ENCODE measurements at places on chromosomes 5 and 9.

GRCh38 chr5:169344629-169345028 lies 43.7 kb upstream of the SLIT3 start:
- DNase-seq, result no peak

GRCh38 chr5:15938186-15938585 lies 241.4 kb downstream of the MARCHF11 start:
- no peak for DNase-seq

DNA sequence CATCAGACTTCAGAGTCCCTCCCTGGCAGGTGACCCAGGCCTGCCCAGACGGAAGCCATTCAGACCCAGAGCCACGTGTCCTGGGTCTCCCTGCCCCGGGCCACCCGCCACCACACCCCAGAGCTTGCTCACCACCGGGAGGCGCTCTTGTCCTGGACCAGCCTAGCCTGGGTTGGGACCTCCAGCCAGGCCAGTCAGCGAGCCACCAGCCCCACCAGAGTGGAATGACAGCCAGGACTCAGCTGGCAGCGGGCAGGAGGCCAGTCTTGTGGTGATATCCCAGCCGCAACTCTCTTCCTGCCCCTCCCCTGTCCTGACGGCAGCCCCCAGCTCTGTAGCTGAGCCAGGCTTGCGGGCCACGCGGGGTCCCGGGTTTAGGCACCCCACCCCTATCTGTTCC lies 1.7 kb upstream of the PTGDS start:
- no peak for DNase-seq

GRCh38 chr5:126811515-126812198 lies 34.7 kb downstream of the LMNB1 start:
- DNase-seq, result peak; percentile 34

DNA sequence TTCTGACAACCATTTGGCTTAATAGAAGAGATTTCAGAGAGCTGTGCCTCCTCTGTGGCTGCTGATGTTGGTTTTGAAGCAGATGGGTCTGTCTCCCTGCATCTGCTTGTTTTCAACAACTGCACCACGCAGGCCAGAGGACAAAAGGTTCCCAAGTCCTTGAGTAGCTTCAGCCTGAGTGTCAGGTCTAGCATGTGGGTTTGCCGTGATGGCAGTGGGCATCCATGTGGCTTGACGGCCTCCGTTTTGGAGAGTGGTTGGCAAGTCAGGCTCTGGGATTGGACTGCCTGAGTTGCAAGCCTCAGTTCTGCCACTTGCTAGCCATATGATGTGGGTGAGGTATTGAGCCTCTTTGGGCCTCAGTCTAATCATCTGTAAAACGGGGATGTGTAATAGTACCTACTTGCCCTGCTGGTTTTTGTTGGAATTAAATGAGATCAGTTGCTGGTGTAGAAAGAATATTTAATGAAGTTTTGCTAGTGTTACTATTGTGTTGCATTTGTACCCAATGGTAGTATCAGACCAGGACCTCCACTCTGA lies 119.8 kb upstream of the CPEB4 start:
- DNase-seq, result no peak

DNA sequence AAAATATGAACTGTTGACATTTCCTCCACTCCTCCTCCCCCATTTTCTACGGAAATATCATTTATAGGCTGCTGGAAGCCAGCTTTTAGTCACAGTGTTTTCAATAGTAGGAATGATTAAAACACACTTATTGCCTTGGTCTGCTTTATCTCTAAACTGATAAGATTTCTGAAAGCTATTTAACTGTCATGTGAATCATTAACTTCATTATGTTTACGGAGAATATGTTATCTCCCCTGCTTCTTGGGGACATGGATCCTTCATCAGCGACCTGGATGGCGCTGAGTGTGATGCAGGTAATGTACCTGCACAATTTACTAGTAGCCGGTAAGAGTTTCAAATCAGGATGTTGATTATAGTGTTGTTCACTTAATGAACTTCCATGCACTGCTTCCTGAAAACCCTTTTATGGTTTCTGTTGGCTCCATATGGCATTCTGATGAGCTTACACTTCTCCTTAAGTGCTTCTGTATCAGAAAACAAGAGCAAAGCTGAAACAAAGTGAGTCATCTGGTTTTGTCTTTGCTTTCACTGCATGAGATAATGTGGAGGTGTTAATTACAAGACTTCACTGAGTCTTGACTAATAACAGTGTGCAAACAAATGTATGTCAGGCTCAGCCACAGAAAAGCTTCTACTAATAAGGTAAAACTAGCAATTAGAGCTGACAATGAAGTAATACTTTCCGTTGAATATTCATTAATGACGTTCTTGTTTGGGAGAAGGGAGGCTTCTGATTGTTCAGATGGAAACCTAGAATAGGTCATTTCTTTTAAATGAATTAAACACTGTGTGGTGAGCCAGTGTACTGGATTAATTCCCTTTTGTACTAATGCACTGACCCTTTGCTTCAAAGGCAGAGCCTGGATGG lies 162.4 kb upstream of the ZNF608 start:
- peak; percentile 96 for DNase-seq

DNA sequence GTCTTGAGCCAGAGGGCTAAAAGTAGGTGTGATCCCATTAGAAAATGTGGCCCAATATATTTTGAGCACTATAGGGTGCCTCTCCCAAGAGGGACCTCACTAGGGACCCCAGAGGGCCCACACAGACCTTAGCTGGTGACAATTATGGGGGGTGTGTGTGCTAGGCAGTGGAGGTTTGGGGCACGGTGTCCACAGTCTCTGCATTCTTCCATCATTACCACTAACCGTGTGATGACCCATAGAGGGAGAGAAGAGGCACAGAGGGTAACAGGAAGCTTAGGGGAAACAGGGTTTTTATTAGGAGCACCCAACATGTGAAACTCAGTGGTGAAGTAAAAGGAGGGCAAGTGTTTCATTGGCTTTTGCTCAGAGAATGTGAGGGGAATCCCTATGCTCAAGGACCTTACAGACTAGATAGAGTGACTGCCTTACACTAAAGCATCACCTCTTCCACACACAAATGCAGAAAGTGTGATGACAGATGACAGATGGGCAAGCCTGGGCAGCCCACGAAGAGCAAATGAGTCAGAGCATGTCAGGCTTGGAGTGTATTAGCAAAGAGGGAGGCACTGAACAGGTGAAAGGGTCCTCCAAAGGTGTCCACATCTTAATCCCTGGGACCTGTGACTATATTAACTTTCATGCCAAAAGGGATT lies 2.5 kb upstream of the ACTL7A start:
- DNase-seq, result peak; percentile 12

- peak; percentile 29 for DNase-seq
Observed at GRCh38 chr9:84701801-84702200, 32.3 kb downstream of the NTRK2 start.

DNA sequence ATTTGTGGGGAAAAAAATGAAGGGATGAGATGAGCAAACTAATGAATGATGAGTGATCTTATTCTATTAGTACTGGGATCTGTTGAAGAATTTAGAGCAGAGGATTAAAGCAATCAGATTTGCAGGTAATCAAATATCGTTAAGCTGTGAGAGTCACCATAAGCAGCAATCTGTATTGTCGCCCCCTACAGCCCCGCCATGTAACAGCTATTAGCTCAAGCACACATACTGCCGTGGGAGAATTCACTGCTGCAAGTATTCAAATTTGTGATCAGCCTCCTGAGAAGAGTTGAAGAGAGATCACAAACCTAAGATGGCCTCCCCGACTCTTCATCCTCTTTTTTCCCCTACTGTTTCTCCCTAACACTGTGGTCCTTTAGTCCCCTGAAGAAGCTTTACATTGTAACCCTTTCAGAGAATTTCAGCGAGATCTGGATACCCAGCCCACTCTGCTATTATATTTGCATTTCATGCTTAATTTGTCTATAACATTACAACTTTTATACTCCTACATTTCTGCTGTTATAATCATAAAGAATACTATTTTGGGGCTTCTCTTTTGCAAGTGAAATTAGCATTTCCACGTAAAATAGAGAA lies 28.5 kb upstream of the PHF24 start:
- DNase-seq, result peak; percentile 14

GRCh38 chr5:115109356-115109755 lies 60.4 kb downstream of the TRIM36 start:
- no peak for DNase-seq

DNA sequence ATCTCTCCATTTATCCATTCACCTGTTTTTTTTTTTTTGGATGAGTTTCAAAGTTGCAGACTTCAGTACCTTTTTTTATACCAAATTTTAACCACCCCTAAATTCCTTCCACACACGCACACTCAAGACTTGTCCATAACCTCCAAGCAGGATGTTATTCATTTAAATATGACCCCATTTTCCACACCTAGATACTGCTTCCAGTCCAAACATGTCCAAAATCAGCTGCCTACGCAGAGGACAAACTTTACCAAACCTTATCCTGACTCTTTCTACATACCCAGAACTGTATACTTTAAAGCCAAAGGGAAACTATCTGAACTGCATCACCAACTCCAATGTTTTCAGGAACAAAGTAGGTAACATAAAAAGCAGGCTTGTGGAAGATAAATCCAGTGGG lies 36.0 kb upstream of the FYB1 start:
- no peak for DNase-seq

GRCh38 chr9:6106711-6107339 lies 91.4 kb upstream of the RANBP6 start:
- peak; percentile 74 for DNase-seq

- no peak for DNase-seq
Observed at GRCh38 chr9:77224746-77225312, 47.5 kb downstream of the VPS13A start.

GRCh38 chr9:95715868-95716435 lies 159.5 kb upstream of the ERCC6L2 start:
- no peak for DNase-seq

DNA sequence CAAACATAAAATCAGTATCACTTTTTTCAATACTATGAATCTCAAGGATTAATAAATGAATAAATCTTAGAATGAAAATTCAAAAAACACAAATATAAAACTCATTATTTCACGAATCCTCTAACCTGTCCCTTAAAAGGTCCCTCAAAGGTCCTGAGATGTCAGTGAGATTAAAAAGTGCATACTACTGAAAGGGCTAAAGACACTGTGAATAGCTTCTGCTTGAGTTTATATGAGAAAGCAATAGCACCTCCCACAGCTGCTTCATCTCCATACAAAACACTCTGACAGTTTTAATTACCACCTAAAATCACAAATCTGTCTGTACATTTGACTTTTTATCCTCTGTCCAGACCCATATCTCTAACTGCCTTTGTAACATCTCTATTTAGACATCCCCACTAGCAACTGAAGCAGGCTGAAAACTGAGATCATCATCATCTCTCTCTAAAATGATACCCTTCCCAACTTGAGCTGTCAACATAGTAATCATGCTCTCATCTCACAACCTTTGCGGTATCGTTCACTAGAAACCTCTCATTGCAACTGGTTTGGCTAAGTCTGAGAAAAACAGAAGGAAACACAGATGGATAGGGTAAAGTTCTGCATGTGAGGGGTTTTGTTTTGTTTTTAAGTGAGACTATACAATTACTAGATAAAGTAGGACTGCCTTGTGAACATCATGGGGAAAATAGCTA lies 56.3 kb downstream of the TBCA start:
- DNase-seq, result no peak

GRCh38 chr9:5186416-5187169 lies 1.2 kb upstream of the INSL6 start:
- DNase-seq, result peak; percentile 66
